ENCODE measurements at places on chromosomes 7 and 10. TPM values are rescaled to one million over a fixed set of nuclear protein-coding genes. Genes with fewer than 3 reads are reported as not detected.

Gene STEAP1B
- total RNA-seq = not detected

Gene KLF14
- not detected for total RNA-seq

Gene SLC26A5
- not detected for total RNA-seq

Gene TMEM196
- total RNA-seq = not detected

Gene GDF2
- not detected for total RNA-seq

Gene NUDT13
- 5.4 TPM for total RNA-seq

Gene PLEKHA8
- 5.4 TPM for total RNA-seq

Gene CALN1
- not detected for total RNA-seq

Gene ZNF727
- total RNA-seq = not detected

Gene NODAL
- not detected for total RNA-seq

Gene SLC13A1
- not detected for total RNA-seq

Gene WDR86
- total RNA-seq = 0.15 TPM

Gene ZNF862
- total RNA-seq = 2.1 TPM

Gene FHIP2A
- 10.7 TPM for total RNA-seq

Gene HOXA6
- 1.5 TPM for total RNA-seq

Gene CABCOCO1
- total RNA-seq = 0.44 TPM

Gene NXPH1
- not detected for total RNA-seq

Gene VIPR2
- total RNA-seq = 0.03 TPM

Gene FERD3L
- not detected for total RNA-seq

Gene ZDHHC6
- total RNA-seq = 30.3 TPM

Gene GRM3
- total RNA-seq = not detected

Gene AKR1C8
- total RNA-seq = 0.16 TPM

Gene SP8
- total RNA-seq = not detected

Gene MYO3A
- total RNA-seq = not detected

Gene RASA4
- 2.5 TPM for total RNA-seq

Gene ARHGEF35
- 0.33 TPM for total RNA-seq

Gene EGFR
- 109 TPM for total RNA-seq

Gene IFT22
- total RNA-seq = 53.6 TPM

Gene ANLN
- 80.4 TPM for total RNA-seq

Gene MPP7
- 0.10 TPM for total RNA-seq

Gene RNF32
- 1.6 TPM for total RNA-seq

Gene MNX1
- 5.1 TPM for total RNA-seq

Gene GRID1
- 0.32 TPM for total RNA-seq

Gene ANKRD61
- 0.53 TPM for total RNA-seq

Gene TMEM178B
- total RNA-seq = 1.5 TPM

Gene CYP17A1
- not detected for total RNA-seq

Gene FAM13C
- total RNA-seq = 0.05 TPM

Gene TRPV5
- not detected for total RNA-seq

Gene GPNMB
- 3.4 TPM for total RNA-seq

Gene ST7
- total RNA-seq = 21.0 TPM

Gene HOXA13
- total RNA-seq = 2.6 TPM

Gene TMEM213
- not detected for total RNA-seq

Gene PROSER2
- total RNA-seq = 41.8 TPM

Gene SDK1
- 0.72 TPM for total RNA-seq

Gene SAMD9L
- total RNA-seq = 0.89 TPM

Gene PRKRIP1
- 23.0 TPM for total RNA-seq

Gene ANKRD2
- total RNA-seq = 4.4 TPM

Gene SCD
- 136 TPM for total RNA-seq

Gene SKAP2
- total RNA-seq = 12.8 TPM

Gene TRIL
- not detected for total RNA-seq

Gene RBP3
- total RNA-seq = not detected

Gene LRRC61
- 0.20 TPM for total RNA-seq
